Islet precursor cell (in vitro differentiated cells): ENCODE measurements at places on chromosomes 12 and 14.

DNA sequence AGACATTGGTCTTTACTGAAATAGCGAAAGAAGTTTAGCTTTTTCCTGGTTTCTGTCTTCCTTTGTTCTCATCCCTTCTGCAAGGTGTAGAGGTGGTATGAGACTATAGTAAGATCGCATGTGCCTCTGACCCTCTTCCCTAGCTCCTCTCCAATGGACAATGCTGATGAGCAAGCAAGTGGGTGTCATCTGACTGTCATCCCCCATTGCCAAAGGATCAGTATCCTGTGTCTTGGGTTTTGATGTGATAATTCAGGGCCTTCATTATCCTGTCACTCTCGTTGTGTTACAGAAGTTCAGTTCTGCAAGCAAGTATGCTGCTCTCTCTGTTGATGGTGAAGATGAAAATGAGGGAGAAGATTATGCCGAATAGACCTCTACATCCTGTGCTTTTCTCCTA is 10.0 kb upstream of the TNS2 start:
- no peak for DNase-seq

- peak; percentile 79 for DNase-seq
These were observed 22.8 kb upstream of the CEBPE start for GRCh38 chr14:23141706-23142444.

DNA sequence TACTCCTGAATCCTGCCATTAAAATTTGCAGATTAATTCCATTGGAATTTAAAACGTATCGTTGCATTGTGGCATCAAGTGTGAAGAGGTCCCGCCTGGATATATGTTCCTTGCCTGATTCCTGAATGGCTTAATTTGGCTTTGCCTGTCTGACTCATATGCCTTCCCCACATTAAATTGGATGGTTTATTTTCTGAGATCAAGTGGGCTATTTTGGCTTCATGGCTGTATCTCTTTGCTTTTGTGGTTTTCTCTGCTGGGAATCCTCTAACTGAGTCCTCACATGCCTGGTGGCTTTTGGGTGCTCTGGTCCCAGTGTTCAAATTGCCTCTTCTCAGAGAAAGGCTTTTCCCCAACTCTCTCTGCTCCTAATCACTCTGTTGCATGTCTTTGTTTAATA is 127.9 kb upstream of the DYRK2 start:
- no peak for DNase-seq

DNA sequence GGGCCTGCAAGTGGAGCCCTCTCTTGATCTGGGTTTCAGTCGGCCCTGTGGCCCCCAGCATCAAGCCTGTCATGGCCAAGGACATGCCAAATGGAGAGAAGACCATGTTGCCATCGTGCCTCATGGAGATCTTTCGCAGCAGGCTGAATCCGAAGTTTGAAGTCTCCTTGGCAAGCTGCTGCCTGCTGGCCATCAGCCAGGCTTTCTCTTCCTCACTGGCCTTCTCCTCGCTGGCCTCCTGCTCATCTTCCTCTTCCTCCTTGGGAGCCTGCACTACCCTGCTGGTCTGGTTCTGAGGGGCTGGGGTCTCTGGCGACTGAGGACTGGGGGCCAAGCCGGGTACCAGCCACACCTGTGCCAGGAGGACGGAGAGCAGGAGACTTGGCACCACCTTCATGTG is 2.9 kb downstream of the SERPINA10 start:
- no peak for DNase-seq

DNA sequence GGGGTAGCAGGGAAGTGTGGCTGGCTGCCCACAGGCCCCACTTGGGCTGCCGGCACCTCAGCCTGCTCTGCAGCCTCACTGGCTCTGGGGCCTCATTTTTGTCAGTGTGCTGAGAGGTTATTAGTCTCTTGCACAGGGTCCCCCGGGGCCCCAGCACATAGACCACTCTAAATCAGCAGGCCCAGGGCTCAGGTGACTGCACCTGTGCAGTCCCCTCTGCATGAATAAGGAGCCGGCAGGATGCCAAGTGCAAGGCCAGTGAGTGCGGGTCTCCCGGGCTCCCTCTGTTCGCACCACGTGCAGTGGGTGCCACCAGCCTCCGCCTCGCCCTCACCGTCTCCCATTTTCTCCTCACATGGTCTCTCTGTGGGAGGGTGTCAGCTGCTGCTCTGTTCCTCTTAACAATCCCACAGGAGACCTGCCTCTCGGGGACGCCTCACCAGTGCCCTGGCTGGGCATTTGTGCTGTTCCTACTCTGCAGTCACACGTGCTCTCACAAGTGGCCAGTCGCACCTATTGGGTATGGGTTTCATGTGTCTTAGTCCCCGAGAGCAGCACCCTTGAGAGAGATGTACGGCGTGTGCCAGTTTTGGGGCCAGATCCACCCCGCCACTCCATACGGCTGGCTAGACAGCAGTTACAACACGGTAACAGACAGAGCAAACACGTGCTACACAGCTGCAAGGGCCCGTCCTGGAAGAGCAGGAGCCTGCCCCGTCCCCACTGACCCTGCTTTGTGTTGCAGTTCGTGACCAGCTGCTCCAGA is 40.4 kb downstream of the MMAB start:
- no peak for DNase-seq

GRCh38 chr12:3257411-3257810 is 180.2 kb downstream of the TSPAN9 start:
- no peak for DNase-seq

DNA sequence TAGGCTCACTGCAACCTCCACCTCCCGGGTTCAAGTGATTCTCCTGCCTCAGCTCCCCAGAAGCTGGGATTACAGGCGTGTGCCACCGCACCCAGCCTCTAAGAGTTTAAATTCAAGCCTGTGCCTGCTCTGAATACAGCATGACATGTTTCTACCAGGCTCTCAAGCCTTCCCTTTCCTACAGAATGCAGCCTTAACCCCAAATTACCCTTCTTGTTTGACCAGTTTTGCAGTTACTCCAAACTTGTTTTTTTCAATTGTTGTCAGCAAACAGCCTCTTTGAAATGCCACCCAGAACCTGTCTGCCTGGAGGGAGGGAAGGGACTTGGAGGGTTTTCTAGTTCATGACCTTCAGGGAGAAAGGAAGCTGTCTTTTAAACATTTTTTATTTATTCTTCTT is 15.4 kb downstream of the GLTP start:
- peak; percentile 86 for DNase-seq

- DNase-seq: no peak
These were observed 14.8 kb upstream of the DHRS2 start for GRCh38 chr14:23621204-23621931.

GRCh38 chr14:35344107-35344807 is 52.1 kb downstream of the PSMA6 start:
- DNase-seq: no peak

- no peak for DNase-seq
These were observed 6.2 kb downstream of the RPL36AL start for GRCh38 chr14:49614196-49614595.

GRCh38 chr14:85293612-85294234 is 236.2 kb upstream of the FLRT2 start:
- no peak for DNase-seq

GRCh38 chr12:38222011-38222410 is 94.6 kb upstream of the ALG10B start:
- DNase-seq: no peak

DNA sequence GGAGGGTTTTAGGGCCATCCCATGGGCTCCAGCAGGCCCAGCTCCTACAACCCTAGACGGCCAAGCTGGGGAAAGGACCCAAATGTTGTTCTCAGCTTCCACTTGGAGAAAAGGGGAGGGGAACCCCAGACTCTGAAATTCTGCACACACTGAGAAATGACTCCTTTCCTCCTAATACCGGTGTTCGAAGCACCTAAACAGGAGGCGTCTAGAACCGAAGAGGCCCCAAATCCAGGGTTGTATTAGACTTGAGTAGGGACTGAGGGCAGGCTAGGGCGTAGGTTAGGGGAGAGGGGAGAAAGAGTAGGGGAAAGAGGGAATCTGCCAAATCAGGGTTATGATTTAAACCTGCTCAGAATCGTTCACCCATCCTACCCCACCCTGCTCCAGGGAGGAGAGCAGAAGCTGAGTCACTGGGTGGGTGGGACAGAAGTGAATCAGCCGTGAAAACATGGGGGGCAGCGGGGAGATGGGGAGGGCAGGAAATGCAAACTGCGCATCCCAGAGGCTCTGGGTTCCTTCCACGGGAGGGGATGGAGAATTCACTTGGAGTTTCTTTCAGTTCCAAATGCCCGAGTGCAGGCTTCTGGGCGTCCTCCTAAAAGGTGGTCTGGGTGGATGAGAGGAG is 1.0 kb downstream of the IGFBP6 start:
- DNase-seq: no peak

DNA sequence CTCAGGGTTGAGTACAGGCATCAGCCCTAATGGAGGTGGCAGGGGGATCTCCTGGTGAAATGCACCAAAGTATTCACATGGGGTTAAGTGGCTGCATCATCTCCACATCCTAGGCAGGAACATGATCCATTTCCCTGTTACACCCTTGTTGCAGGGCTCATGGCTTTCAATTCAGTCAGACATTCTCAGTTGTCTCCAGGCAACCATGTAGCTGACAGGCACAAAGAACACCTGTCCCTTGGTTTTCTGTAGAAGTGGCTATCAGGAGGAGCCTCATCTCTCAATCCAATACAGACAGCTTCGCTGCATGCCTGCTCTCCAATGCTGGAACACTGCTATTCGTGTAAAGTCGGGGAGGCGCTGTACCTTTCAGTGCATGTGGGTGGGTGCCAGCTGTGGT is 299.0 kb upstream of the FOXG1 start:
- no peak for DNase-seq

DNA sequence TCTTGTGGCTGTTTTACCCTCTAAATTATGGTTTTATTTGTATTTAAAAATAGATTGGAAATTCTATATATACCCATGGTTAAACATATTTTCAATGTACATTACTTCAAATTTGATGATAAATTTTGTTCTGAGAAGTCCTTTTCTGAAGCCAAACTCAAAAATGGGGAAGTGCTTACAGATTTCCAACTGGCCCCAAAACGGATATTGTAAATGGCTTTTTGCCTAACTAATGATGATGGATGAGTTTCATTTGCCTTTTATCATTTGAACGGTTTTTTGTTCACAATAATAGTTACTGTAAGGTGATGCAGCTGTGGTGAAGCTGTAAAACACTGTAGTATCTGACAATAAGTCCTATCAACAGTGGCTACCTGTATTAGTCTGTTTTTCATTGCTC is 136.9 kb downstream of the FUT8 start:
- DNase-seq: no peak
